Stimulated activated CD8-positive, alpha-beta memory T cell treated with anti-CD3 and anti-CD28 coated beads, Interleukin-4, amount 100 ng/mL, for 48 hours (primary cell): ENCODE measurements at places on chromosomes 11 and 22.

GRCh38 chr11:125070699-125071254, 7.7 kb downstream of the SLC37A2 start:
- peak; percentile 51 for DNase-seq

DNA sequence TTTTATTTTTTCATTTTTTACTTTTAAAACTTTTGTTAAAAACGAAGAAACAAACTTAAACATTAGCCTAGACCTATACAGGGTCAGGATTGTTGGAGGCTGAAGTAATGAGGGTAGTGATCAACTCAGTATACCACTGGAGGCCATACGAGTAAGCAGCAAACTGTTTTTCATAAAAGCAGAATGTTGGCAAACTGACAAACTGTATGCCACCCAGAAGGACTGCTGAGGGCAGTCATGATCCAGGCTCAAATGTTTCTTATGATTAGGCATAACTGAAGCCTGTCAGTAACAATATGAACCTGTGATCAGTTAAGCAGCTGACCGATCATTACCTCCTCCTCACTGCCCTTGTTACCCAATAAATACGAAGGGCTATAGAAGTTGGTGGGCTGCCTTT, 10.2 kb upstream of the SC5D start:
- DNase-seq, result no peak

DNA sequence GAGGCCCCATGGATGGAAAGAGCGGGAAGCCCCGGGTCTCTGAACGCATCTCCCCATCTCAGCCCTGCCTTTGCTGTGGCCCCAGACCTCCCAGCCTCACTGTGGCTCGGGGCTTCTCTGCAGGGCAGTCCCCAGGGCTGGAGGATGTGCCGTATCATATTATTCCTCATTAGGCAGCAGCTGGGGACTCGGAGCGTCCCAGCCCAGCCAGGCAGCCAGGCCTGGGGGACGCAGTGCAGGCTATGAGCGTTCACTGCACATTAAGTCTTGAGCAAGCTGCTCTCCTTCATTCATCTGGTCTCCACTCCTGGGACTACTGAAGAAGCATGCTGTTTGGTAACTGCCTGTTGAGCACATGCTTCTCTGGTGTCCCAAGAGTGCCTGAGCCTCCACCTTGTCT, 226.8 kb upstream of the TBCEL start:
- DNase-seq, result no peak

DNA sequence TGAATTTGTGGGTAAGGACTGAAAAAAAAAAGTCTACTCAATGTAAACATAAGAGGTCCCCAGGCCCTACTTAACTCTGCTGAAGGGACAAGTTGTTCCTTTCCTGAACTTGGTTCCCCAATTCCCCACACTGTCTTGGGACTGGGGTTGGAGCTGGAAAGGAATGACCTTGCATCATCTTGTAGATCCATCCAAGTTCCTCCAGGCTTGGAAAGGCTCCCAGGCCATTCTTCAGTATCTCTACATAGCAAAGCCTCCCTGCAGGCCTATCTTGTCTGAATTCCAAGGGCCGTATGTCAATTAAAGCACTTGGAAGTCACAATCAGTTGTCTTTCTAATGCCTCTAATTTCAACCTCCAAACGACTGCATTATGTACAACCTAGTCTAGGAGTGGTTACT, 361.2 kb downstream of the TMEM135 start:
- DNase-seq, result no peak

- DNase-seq, result no peak
Observed at GRCh38 chr11:111428113-111428876, 49.2 kb upstream of the POU2AF1 start.

- DNase-seq, result no peak
Observed at GRCh38 chr11:84413549-84413948, 1127.4 kb upstream of the CCDC90B start.

GRCh38 chr11:86673055-86673843, 833 bp upstream of the ME3 start:
- no peak for DNase-seq

DNA sequence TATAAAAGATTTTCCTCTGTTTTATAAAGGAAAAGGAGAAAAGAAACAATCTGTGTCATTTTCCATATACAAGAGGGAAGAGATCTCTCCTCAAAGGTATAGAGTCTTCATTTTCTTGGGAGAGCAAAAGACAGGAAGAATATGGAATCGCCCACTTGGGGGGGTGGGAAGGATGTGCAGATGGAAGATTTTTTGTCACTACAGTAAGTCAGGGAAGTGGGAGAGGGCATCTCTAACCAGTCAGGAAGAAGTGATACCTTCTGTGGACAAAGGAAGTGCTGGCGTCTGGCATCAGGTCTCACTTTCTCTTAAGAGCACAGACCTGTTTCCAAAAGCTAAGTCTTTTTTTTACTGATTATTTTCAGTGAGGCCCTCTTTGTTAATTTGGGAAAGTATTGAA, 1.4 kb downstream of the PRR14L start:
- no peak for DNase-seq

DNA sequence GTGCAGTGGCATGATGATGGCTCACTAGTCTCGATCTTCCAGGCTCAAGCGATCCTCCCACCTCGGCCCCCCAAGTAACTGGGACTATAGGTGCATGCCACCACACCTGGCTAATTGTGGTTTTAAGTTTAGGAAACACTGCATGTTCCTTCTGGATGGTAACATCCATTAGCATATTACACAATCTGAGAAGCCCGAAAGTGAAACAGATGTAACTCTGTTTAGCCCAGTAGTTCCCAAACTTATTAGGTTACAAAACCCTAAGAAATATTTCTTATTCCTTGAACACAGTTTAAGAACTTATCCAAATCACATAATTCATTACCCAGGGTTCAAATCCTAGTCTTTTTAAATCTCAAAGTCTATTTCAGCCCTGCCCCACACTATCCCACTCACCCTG, 28.3 kb downstream of the POLDIP3 start:
- DNase-seq, result no peak

- DNase-seq, result no peak
Observed at GRCh38 chr22:41526226-41526829, 17.9 kb downstream of the POLR3H start.
